Stimulated activated CD8-positive, alpha-beta memory T cell treated with anti-CD3 and anti-CD28 coated beads, Interleukin-4, amount 100 ng/mL, for 1 hour (primary cell): ENCODE measurements at places on chromosomes 6 and 20.

DNA sequence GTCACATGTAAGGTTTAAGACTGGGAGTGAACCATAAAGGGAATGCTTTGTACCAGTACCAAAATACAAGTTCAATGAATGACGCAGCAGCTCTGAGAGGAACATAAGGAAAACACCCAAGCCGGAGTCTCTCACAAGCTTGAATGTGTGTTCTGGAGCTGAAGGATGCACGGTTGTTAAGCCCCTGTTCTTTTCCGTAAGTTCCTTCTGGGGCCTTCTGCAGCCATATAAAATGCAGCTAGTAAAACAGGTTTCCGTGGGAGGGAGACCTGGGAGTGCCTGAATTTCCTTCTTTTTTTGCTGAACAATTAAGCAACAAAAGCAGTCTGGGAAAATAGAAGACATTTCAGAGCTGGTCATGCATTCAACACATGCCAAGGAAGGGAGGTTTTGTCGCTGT, 73.2 kb upstream of the JAG1 start:
- no peak for DNase-seq

DNA sequence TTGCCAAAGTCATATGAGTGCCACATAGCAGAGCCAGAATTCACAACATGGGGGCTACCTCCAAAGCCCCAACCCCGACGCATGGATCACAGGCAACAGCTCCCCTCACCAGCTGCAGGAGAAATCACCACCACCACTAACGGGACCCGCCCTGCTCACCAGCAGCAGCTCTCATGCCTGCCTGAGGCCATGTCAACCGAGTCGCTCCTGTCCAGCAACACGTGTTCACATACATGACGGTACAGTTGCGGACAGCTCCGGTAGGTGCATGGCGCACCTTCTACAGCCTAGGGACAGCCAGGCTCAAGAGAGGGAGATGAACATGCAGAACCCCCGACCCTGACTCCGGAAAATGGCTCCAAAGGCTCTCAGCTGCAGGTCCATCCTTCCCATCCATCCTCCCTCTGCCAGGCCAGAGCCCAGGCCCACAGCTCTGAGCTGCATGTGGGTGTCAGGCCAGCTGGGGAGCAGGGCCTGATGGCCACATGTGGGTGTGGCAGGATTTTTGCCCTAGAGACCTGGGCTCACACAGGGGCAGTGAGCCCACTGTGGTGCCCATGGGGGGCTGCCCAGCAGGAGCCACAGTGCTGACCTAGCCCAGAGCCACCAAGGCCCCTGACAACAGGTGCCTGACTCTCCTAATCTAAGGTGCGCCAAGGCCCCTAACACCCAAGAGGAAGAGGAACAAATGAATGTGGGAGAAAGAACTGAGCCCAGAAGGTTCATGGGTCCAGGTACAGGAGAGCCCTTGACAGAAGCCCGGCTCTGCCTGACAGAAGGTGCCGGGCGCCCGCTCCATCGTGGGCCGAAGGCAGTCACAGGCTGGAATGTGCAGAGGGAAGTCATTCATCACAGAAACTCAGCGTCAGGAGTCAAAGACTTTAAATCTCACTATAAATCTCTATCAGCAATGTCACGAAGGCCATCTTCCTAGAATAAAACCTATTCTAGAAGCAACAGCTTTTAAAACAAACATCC, 10.5 kb downstream of the RPS6KA2 start:
- DNase-seq, result no peak

- DNase-seq, result no peak
These were observed 35.1 kb downstream of the TMEM14A start for GRCh38 chr6:52706001-52706400.

- DNase-seq, result no peak
These were observed 5.0 kb downstream of the BEND6 start for GRCh38 chr6:56959938-56960337.

- DNase-seq, result no peak
These were observed 39.0 kb downstream of the SLC23A2 start for GRCh38 chr20:4962241-4962855.

DNA sequence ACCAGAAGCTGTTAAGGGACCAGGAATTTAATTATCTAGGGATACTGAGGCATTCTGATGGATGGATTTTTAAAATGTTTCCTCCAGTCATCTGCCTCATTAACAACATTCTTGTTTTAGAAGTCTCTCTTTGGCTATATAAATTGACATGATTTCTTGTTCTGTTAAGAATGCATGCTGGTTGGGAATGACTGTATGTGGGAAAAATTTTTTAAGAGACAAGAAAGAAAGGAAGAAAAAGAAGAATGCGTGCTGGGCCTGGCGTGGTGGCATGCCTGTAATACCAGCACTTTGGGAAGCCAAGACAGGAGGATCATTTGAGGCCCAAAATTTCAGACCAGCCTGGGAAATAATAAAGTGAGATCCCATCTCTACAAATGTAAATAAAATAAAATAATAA, 203.6 kb downstream of the GJA1 start:
- no peak for DNase-seq

DNA sequence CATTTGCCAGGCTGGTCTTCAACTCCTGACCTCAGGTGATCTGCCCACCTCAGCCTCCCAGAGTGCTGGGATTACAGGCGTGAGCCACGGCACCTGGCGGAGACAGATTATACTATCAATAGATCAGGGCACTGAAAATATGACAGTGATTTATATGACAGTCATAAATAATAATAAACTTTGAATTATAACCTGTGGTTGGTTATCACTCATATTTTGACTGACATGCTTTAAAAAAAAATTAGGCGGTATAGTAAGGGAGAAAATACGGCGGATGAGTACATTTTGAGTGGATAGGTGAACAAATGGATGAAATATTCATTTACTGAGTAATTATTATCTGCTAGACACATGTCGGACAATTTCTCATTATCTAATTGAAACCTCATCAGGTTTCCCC, 28.8 kb downstream of the TMEM244 start:
- no peak for DNase-seq

DNA sequence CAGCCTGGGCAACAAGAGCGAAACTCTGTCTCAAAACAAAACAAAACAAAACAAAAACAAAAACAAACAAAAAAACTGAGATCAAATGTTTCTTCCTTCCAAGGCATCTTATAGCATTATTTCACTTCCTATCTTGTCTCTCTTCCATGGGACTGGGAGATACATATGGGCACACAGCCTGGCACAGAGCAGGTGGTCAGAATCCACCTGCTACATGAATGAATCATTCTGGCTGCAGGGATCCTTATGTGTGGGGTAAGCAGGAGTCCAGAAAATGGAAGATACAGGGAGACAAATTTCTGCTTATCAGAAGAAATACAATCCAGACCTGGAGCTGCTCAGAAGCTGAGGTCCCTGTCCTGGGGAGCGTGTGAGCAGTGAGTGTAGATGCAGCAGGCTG, 18.2 kb upstream of the CCM2L start:
- no peak for DNase-seq
